ENCODE measurements at places on chromosomes 3 and 15.

DNA sequence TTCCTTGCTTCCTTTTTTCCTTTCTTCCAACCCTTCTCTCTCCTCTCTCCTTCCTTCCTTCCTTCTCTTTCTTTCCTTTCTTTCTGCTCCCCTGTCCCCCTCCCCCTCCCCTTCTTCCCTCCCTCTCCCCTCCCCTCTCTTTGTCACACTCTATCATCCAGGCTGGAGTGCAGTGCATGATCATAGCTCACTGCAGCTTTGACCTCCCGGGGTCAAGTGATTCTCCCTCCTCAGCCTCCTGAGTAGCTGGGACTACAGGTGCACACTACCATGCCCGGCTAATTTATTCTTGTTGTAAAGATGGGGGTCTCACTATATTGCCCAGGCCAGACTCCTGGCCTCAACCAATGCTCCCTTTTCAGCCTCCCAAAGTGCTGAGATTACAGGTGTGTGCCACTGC is 18.7 kb downstream of the NFKBIZ start:
- no peak for DNase-seq

DNA sequence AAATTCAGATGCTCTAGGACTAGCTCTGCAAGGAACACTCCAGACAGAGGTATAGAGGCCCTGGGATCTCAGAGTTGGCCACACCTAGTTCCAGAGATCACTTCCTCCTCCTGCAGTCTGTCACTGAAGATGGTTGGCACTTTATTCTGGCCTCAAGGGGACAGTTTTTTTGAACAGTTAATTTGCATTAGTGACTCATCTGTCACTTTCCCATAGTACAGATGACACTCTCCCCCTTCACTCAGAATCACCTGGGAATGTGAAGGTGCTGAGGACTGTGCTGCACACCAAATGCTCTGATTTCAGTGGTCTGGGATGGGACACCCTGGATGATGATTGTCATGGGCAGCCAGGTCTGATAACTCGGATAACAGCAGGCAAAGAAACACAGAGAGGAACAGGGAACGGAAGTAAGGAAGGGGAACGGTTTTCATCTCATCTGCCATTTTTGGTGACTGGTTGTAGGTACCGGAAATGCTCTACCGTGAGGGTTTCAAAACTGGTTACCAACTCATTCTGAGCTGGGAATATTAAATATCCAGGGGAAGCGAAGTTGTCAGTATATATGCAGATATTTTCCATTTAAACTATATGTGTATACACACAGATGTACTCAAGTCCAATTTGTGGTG is 232.5 kb upstream of the ST8SIA2 start:
- no peak for DNase-seq

GRCh38 chr3:161619351-161619750 is 122.7 kb downstream of the OTOL1 start:
- DNase-seq = no peak

DNA sequence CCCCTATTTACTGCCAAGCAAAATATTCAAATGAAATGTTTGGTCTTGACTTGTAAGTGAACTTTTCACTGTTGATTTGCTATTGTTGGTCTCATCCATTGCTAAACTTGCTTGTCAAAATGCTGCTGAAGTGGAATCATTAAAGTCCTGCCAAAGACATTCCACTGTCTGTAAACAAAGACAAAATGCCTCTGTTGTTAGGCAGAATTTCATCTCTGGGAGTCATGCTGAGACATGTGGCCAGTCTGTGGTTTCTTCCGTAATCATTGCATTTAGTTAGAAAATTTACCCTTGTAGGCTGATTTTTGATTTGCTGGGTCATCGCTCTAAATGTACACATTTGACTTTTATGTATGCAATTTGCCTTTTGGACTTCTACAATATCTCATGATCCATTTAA is 577.7 kb downstream of the MECOM start:
- DNase-seq = no peak

DNA sequence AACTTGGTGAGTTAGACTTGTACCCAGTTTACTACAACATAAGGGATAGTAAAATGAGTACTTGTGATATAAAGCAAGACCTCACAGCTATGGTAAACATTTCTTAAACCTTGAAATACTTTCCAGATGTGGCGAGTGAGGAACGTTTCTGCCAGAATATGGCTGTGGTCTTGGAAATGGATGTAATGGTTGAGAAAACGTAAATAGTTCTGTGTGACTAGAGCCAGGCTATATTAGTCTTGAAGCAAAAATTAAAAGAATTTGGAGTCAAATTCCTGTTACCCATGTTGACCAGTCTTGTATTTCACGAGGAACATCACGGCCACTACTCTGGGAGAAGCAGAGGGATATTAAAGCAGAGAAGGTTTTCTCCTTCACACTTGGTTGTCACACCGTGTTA is 15.3 kb downstream of the OR4F15 start:
- no peak for DNase-seq
